ENCODE measurements at places on chromosomes 1 and 21.

GRCh38 chr1:22038036-22038435 lies 14.5 kb upstream of the CDC42 start:
- no peak for DNase-seq

- no peak for DNase-seq
These were observed 195.3 kb downstream of the BRINP2 start for GRCh38 chr1:177366091-177366490.

- DNase-seq = no peak
These were observed 972.2 kb downstream of the TTLL7 start for GRCh38 chr1:83026745-83027144.

- no peak for DNase-seq
These were observed 3.5 kb upstream of the SLC44A5 start for GRCh38 chr1:75614399-75614756.

GRCh38 chr1:210448297-210448892 lies 119.7 kb downstream of the HHAT start:
- no peak for DNase-seq

- DNase-seq = no peak
These were observed 31.1 kb downstream of the ALG14 start for GRCh38 chr1:95041491-95042165.

DNA sequence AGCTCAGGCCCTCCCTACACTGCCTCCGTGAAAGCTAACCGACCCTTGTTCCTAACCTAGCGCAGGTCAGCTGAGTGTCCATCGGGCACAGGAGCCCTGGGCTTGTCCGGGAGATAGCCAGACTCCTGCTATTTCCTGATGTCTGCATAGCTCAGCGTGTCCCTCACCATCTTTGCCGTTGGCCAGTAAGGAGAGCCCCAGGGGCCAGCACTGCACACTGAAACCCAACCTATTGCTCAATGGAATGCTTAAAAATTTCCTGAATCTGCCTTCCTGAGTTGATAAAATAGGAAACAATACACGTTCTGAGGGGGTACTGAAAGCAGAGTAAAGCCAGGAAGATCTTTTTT lies 2.2 kb downstream of the RUNX1 start:
- no peak for DNase-seq

DNA sequence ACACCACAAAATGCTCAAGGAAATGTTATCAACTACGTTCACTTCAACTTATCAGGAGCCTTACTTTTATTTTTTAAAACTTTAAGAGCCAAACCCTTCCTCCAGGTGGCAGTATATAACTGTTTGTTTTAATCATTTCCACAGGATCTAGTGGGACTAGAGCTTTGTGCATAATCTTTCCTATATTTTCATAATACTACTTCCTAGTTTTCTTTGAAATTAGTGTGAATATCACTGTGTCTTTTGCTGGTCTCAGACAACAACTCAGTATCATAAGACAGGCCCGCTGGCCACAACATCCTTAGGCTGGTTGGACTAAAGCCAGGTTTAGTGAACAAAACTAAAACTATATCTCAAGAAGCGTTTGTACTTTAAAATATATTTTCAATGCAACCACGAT lies 145.5 kb downstream of the TIAM1 start:
- no peak for DNase-seq

DNA sequence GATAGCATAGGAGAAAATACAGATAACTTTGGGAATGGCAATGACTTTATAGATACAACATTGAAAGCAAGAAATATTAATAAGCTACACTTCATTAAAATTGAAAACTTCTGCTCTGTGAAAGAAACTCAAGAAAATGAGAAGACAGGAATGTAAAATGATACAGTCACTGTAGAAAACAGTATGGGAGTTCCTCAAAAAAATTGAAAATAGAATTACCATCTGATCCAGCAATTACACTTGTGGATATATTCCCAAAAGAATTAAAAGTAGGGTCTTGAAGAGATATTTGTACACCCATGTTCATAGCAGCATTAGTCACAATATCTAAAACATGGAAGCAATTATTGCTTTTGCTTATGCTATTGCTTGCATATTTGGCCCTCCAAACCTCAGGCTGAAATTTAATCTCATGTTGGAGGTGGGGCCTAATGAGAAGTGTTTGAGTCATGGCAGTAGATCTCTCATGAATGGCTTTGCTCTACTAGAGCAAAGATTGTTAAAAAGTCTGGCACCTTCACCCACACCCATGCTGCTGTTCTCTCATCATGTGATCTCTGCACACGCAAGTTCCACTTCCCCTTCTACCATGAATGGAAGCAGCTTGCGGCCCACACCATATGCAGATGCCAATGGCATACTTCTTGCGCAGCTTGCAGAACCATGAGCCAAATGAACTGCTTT lies 15.3 kb upstream of the AHCYL1 start:
- DNase-seq = no peak

GRCh38 chr1:215749414-215749813 lies 182.3 kb downstream of the KCTD3 start:
- no peak for DNase-seq

DNA sequence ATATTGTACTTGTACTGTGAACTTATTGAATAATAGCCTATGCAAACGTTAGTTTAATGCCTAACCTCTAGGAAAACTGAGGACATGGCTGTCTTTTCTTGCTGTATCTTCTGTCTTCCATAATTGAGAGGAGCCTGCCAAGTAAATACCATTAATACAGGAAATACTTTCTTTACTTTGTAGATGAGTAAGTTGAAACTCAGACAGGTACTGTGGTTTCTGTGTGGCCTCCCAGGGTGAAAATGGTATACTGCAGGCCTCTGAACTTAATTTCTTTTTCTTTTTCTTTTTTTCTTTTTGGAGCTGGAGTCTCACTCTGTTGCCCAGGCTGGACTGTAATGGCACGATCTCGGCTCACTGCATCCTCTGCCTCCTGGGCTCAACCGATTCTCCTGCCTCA lies 208.8 kb upstream of the ADGRL4 start:
- no peak for DNase-seq

Measured in activated CD4-positive, CD25-positive, alpha-beta regulatory T cell (primary cell).